ENCODE measurements at places on chromosomes 7 and 10.

GRCh38 chr7:143210541-143210940, 11.3 kb upstream of the TAS2R40 start:
- no peak for DNase-seq

- DNase-seq, result no peak
Measured at GRCh38 chr7:128790315-128791041, 1.3 kb upstream of the CCDC136 start.

DNA sequence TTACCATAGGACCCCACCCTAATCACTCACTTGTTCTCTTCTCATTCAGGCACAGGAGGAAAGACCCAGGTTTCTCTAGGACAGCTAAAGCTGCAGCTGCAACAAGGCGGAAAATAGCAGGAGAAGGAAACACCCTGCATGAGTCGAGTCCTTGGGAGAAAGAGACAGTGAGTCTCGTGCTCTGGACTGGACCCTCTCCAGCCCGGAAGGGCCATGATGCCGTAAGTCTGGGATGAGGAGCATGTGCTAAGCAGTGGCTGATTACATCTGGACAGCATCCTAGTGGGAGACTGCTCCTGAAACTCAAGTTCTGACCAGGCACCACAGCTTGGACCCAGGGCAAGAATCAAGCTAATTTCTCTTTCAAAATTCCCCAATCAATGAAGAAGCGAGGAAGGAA, 39.4 kb downstream of the FBXW4 start:
- no peak for DNase-seq

DNA sequence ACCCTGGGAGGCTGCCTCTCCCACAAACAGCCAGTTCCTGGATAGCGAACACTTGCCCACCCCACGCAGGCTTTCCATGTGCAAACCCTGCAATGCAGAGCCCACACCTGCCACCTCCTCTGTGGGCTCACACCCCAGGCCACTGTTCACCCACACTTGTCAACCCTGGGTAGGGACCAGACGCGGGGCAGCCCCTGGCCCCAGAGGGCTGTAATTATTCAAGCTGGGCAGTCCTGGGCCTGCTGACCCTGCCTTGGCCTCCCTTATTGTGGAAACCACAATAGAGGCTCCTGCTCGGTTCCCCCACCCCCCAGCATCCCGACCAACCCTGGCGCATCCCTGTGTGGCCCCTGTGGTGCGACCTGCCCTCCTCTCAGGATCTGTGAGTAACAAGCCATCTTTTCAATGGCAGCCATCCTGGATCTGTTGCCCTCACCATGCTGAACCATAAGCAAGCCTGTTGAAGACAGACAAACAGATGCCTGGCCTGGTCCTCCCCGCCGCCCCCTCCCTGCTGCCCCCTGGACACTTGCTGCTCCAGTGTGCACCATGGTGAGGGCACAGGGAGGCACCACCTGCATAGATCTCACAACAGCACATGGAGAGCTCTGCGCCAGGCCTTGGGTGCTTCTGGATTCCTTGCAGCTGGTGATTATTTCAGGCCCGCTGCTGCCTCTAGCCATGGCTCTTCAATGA, 15.8 kb upstream of the UBE3C start:
- no peak for DNase-seq

DNA sequence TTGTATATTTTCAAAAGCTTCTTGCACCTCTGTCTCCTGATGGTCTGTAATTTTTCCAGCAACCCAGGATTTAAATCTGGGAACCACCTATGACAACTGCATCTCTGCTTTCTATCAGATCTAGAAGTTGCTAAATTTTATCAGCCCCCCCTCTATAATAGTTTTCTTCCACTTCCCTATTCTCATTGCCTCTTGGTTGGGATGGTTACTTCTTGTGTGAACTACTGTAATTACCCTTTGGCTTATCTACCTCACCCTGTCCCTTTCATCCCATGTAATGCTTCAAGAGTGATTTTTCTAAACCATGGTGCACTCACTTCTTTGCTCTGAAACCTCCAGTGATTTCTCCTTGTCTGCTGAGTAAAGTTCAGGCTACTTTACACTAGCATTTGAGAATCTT, 92.3 kb downstream of the BMPR1A start:
- no peak for DNase-seq
